ENCODE measurements at places on chromosomes 16 and 17.

- DNase-seq, result no peak
These were observed 190.4 kb downstream of the ABCC12 start for GRCh38 chr16:47965439-47965838.

DNA sequence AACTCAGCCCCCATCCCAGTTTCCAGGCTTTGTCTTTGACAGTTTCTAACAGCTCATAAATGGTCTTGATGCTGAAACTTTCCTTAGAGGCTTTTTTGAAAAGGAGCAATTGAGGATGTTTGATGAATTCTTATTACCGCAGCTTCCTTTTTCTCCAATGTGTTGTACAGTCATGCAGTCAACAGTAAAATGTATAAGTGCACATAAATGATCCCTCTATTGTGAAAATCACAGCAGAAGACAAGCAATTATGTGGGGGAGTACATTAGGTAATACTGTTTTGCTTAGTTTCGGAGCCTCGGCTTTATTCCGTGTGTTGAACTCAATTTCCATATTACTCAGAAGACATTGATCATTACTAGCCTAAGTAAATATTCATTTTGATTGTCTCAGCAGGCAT is 673.7 kb downstream of the CDH8 start:
- DNase-seq, result no peak

- no peak for DNase-seq
These were observed 12.4 kb upstream of the SLC25A19 start for GRCh38 chr17:75301502-75302206.

DNA sequence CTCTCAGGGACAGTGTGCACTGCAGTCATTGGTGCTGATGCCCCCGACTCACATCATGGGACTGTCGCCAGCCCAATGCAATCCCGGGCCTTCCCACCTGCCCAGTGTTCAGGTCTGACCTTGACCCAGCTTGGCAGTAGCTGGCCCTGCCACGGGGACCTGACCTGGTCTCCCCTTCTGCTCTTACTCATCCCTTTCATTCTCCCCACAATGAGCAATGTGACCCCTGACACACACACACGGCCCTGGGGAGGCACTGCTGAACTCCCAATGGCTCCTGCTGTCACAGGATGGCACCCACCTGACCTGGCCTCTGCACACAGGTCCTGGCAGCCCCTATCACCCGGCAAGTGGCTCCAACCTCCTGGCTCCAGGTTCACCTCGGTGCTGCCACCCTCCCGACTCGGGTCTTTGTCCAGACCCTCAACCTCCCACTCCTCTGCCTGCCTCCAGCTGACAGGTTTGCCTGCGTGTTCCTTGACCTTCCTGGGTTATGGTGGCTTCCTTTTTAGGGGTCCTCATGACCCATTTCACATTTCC is 6.6 kb downstream of the CD300C start:
- no peak for DNase-seq

- no peak for DNase-seq
These were observed 47.8 kb downstream of the ARHGAP27 start for GRCh38 chr17:45384789-45385262.

DNA sequence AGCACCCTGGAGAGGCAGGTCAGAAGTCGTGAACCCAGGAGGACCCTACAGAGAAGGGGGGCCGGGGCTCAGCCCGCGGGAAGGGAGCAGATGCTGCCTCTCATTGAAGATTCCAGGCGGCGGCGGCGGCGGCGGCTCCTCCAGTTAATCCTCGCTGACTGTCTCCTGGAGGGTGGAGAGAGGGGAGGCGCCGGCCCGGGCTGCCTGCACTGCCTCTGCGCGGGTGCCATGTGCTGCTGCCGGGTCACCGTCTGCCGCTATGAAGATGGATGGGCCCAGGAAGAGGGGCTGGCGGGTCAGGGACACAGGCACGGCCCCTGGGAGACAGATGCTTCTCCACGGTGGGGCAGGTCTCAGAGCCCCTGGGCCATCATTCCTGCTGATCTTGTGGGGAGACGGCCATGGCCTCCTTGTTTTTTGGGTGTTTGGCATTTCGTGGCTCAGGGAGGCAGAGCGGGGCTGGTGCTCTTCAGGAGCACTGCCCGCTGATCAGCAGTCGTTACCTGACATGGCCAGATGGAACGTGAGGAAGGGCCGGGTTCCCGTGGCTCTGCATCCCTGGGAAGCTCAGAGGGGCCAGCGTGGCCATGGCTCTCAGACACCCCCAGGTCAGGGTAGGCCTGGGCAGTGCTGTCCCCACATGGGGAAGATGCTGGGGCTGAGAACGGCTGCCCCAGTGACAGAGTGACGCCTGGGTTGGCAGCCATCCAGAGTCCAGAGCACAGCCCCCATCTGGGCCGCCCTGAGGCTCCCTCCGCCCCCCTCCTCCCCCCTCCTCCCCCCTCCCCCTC is 36.1 kb downstream of the GINS2 start:
- no peak for DNase-seq

GRCh38 chr16:22861580-22861979 is 47.6 kb downstream of the HS3ST2 start:
- DNase-seq, result no peak

- DNase-seq, result no peak
These were observed 101.2 kb downstream of the WWOX start for GRCh38 chr16:78200623-78201096.

- DNase-seq, result no peak
These were observed 570 bp upstream of the NME3 start for GRCh38 chr16:1771864-1772361.

DNA sequence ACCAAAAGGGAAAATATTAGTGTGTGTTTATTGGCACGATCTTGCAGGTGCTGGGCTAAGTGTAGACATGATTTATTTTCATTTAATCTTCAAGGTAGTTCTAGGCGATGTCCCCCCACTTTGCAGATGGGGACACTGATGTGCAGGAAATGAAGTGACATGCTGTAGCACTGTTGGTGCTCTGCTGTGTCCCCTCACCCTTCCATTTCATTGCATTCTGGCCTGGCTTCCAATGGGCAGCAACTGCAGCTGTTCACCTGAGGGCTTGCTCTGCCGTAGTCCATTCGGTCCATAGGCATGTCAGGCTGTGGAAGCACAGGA is 123.9 kb downstream of the PRKCB start:
- no peak for DNase-seq

DNA sequence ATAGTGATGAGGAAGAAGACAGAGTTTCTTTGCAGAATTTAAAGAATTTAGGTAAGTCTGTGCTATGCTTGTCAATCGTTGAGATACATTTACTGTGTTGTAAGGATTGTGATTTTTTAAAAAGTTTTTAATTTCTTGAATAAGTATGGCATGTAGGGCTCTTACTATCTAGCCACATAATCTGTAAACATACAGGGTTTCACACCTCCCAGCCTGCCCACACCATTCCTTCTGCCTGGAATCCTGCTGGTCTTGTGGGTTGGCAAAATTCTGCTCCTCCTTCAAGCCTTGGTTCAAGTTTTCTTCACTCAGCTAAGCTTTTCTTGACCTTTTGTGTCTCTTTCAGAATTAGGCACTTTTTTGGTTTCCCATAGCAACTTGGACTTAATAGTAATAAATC is 7.5 kb downstream of the ZNHIT3 start:
- DNase-seq, result no peak

- no peak for DNase-seq
These were observed 10.2 kb downstream of the PIP4K2B start for GRCh38 chr17:38789185-38789584.

DNA sequence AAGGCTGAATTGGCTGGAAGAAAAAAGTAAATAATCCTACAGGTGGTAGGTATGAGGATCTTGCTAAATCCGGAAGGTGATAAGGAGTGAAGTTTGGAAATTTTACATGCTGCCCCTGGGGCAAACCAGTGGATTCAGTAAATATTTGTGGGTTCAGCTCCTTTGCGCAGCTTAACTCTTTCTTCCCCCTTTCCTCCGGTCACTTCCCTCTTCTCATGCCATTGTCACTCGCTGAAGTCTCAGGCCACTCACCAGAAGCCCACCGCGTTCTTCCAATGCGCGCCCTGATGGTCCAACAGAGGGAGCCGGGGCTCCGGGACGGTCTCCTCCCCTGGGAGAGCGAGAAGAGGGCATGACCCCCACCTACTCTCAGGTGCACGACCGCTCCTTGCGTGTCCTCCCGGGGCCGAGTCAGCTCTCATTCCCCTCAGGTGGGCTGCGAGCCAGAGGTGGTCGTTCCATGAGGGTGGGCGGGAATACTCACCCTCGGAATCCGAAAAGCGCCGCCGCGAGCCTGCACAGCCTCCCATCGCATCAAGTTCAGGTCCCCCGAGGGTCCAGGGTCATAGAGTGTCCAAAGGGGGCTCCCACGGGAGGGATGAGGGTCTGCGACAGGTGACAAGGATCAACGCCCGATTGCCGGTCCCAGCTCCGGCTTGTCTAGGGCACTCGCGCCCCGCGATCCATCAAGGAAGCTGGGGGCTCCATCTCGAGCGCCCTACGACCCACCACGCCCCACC is 474 bp downstream of the CLN3 start:
- DNase-seq, result no peak

- no peak for DNase-seq
These were observed 147.3 kb upstream of the KCNJ18 start for GRCh38 chr17:21545064-21545463.

DNA sequence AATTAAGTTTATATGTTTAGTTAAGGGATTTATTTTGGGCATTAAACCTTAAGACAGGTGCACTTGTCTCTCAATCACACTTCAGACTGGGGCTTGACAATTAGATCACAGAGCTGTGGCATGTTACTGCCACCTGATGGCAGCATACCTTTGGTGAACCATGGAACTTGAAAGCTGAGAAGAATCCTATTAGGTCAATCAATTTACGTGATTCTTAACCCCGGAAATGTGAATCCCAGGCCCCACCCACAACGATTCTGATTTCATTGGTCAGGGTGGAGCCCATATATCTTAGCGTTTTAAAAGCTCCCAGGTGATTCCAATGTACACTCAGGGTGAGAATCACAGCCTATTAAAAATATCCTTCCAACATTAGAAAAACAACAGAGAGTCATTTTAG is 91.0 kb downstream of the GSG1L start:
- DNase-seq, result no peak

DNA sequence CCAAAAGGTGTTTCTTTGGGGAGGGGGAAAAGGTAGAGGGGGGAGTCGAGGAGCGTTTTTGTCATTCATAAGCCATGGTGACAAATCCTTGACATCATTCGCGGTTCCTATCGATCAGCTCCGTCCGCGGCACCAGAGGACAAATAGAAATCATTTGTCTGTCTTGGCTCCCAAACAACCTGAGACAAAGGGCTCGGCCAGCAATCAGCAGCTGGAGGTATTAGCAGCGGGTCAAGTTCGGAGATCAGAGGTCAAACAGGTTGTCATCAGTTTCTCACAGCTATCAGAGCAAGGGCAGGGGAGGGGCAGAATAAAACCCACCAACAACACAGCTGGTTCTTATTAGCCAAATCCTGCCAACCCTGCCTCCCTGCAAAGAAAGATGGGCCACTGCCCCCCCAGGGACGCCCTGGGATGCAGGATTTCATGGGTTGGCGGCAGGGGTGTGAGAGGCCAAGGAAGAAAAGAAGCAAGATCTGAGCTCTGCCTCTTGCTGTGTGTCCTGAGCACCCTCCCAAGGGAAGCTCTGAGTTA is 145.3 kb upstream of the LHX1 start:
- DNase-seq, result no peak

DNA sequence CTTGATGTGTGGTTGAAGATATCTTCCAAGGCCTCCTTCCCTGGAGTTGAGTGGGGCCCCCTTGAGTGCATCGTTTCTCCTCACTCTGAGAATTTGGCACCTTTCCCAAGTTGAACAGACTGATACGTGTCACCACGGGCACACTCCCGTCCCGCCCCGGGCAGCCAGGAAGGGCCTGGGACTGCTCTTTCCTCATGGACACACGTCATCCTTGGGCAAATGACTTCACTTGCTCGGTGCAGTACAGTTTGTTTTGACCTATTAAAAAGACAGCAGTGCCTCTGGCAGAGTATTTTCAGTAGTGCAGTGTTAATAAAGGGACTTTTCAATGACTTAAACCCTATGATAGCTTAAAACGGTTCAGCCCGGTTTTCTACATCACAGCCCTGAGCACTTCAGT is 59.9 kb downstream of the SEC14L1 start:
- DNase-seq, result no peak

DNA sequence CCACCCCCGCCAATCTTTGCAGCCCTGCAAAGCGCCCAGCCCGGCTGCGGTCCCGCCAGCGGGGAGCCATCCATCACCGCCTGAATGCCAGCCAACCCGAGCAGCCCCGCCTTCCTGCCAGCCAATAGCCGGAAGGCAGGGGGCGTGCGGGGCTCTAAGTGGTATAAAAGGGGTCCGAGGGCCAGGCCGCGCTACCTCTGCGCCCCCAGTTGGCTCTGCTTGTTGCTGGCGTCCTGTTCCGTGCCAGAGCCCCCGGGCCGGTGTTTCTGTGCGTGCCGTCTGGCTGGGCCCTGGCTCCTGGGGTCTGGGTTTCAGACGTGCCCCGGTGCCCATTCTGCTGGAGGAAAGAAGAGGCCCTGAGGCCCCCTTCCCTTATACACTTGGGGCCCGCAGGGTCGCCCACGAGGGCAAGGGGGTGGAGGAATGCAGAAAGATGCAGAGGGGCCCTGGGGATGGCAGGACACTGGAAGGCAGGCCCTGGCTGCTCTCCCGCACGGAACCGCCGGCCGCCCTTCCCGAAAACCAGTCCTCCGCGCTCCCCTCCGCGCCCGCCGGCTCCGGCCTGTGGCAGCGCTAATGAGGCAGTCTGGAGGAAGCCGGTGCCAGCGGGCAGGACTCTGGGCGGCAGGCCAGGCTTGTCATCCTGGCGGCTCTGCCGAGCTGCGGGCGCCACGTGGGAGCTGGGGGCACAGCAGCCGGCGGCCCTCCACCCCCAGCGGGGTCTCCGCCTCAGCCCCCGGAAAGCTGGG is 14.0 kb downstream of the COPZ2 start:
- DNase-seq, result no peak

- no peak for DNase-seq
These were observed 12.0 kb downstream of the AMFR start for GRCh38 chr16:56413381-56413780.

DNA sequence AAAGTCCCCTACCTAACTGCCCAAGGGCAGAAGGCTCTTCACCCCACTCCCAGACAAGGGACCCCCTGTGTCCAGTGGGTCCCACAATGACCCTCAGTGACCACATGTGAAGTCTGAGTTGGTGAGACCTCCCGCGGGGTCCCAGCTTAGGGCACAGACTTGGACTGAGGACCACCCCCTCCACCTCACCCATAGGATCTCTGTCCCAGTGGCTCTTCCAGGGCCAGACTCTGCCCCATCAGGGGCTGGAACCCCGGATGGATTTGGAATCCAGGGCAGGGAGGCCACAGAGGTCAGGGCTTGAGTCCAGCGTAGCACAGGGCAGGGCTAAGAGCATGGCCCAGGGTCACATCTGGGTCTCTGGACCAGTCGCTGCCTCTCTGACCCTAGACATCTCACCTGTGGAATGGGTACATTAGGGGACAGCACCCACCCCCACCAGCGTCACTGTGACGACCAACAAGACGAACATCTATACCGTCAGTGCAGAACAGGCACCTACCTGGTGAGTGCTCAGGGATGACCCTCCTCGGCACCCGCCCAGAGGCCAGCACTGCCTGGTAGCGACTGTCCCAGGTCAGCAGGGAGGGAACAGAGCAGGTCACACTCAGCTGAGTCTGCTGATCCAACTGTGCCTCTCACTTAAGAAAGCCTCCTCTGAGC is 37.7 kb downstream of the TNFRSF13B start:
- no peak for DNase-seq
